ENCODE measurements at places on chromosomes 16 and 17.

GRCh38 chr16:27290562-27290961 lies 22.0 kb upstream of the NSMCE1 start:
- no peak for DNase-seq

DNA sequence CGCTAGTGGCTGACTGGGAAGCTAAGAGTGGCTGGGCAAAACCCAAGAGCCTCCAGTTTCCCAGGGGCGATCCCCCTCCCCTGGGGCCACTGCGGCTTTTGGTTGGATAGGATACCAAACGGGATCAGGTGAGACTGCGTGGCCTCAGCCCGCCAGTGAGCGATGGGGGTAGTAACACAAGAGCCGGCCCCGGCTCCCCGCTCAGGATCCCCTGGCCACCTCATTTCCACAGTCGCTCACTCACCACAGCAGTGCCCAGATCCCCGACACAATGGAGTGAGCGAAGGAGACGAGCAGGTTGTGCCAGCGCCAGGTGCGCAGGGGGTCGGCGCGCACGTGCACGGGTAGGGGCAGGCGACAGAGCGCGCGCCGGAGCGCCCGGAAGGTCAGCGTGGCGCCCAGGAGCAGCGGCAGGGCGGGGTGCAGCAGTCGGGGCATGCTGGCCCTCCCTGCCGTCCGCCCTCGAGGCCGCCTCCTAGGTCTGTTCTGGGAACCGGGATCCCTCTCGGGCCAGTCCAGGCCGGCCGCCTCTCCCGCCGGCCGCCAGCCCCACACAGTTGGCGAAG lies 290 bp downstream of the TLCD1 start:
- DNase-seq = peak; percentile 83

DNA sequence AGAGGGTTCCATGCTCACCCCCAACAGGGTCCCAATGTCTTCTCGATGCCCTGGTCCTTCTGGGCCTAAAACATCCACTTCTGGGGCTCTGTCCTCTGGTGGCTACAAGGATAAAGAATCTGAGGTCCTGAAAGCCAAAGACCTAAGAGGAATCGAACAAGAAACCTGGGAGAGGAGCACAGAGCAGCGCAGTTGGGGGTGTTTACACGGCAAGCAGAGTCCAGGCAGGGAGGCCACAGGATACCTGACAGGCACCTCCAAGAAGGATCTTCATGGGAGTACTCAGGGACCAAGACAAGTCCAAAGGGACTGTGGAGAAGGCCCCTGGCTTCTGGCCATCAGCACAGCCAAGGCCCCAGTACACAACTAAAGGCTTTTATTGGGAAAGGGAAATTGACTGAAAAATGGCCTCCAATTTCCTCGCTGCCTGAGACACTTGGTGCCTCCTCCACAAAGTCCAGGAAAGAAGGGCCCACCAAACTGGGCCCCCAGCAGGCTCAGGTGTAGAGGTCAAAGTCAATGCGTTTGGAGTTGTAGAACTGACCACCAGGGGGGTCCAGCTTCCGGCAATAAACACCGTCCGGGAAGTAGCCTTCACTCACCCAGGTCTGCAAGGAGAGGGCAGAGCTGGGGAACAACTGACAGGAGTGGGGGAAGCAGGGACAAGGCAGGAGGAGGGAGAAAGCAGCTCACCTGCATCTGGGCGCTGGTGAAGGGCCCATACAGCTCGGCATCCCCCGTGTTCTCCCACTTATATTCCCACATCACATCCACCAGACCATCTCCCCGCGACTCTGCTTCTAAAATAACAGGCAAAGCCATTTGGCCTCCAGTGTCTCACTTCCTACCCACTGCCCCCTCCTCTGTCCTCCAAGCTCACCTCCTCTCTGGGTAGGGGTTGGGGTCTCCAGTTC lies 2.4 kb downstream of the CD2BP2 start:
- DNase-seq = no peak

DNA sequence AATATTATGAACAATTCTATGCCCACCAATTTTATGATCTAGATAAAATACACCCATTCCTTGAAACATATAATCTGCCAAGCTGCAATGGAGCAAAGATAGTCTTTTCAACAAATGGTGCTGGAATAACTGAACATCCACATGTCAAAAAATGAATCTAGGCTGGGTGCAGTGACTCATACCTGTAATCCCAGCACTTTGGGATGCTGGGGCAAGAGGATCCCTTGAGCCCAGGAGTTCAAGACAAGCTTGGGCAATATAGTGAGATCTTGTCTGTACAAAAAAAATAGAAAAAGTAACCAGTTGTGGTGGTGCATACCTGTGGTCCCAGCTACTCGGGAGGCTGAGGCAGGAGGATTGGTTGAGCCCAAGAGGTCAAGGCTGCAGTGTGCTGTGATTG lies 92.5 kb downstream of the N4BP1 start:
- no peak for DNase-seq

- DNase-seq = no peak
Measured at GRCh38 chr16:85293904-85294642, 181.8 kb upstream of the CIBAR2 start.

DNA sequence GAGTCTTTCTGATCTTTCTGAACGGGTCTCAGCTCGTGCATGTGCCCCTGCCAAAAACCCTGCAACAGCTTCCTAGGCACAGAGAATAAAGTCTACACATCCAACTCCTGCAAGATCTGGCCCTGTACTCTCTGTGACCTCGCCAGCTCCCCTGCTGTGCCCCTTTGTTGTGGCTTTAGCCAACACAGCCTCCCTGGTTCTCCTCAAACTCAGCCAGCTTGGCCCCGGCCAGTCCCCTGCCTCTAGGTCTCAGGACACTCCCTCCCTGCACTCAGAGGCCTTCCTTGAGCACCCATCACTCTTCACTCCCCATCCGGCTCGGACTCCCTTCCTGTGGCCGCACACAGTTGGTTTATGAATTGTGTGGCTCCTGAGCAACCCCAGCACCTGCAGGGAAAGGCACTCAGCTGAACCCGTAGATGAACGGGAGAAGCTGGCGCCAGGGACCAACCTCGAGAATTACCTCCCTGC lies 1.4 kb downstream of the CEP131 start:
- DNase-seq = no peak

DNA sequence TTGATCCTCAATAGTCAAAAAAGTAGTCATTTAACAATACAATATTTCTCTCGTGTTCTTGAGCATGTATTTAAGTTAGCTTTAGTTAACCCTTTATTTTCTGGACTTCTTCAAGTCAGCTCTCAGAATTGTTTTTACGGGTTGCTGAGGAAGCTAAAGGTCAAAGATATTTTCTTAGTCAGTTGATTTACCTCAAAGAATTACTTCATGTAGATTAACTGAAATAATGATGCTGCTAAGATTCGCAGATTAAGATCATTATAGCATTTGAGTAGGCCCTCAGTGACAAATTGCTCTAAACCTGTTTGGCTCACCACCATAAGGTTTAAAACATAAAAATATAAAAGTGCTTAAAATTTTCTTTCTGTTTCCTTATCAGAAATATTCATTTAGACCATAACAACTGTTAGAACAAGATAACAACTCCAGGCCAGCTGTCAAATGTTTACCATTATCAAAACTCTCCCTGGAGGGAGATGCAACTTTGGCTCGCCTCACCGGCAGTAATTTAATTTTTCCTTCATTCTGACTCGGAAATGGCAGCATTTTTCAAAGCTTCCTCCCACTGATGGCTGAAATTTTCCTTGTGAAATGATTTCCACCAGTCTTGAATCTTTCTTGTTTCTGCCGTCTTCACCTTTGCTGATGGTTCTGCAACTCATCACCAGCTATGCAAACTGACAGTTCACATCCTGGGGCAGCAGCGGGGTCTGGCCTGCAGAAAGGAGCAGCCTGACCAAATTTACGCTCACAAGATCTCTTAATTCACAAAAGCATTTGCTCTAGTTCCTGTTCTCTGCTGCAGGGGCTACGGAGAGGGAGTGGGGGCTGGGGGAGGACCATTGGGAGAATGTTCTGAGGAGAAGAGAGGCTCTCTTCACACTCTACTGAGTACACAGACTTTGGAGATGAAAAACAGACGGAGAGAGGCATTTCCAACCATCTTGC lies 254.8 kb upstream of the TBX2 start:
- no peak for DNase-seq

DNA sequence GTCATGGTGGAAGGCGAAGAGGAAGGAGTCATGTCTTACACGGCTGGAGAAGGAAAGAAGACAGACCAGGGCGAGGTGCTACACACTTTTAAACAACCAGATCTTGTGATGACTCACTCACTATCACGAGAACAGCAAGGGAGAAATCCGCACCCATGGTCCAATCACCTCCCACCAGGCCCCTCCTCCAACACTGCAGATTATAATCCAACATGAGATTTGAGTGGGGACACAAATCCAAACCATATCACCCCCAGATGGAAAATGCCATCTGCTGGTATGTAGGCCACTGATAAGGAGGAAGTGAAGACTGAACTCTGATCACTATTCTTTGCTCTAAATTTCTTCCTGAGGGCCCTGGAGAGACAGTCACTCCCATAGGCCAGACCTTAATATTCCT lies 7.5 kb upstream of the ITGAX start:
- no peak for DNase-seq

DNA sequence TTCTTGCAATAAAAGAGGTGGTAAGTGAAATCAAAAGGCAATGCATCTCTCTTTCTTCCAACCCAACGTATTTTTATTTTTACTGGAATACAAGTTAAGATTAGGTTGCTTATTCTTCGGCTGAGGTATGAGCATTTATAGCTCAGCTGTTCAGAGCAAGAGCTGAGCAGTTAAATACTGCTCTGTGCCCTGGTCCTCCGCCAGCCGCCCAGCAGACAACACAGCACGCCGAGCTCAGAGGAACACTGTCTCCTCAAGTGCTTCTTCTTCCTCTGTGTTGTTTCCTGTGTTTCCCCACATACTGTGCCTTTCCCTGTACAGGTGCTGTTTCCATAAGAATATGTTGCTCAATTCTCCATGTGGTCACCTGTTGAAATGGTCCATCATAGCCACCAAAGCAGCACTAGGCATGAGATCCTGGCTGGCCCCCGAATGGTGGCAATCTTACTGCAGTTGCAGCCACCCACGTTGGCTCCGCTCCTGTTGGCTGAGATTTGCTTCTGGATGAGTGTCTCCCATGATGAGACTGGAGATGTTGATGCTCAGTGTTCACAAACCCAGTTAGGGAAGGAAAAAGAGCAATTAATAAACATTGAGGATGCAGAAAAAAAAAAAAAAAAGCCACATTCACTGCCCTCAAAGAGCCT lies 515.3 kb downstream of the GRIN2A start:
- DNase-seq = no peak

- DNase-seq = peak; percentile 1
Measured at GRCh38 chr16:28845293-28845692, 855 bp downstream of the TUFM start.

DNA sequence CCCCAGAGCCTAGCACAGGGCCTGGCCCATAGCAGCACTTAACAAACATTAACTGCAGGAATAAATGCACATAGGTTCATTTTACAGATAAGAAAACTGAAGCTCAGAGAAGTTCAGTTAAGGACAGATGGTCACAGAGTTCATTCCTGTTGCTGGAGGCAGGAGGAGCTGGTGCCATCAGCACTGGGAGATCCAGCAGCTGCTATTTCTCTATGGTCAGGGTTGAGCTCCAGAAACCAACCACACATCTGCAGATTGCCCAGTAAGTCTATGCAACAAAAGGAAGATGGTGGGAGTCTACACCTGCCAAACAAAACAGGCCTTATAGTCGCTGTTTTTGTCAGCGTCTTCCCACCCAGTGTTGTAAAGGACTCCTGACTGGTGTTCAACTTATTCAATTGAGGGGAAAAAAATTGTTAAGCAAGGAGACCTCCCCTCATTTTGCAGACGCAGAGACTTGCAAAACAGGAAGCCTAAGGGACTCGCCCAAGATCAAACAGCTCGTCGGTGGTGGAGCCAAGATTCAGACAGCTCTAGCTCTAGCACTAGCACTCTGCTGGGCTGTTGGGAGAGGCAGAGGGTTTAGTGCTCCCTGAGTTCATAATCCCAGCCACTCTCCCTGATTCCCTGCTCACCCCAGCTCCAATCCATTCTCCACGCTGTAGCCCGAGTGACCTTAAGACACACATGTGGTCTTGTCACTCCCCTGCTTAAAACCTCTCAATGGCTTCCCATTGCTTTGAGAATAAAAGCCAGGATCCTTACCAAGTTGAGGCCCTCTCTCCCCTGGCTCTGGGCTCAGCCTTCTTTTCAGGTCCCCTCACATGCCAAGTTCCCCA lies 9.0 kb downstream of the NOG start:
- DNase-seq = no peak

- DNase-seq = no peak
Measured at GRCh38 chr17:72439893-72440502, 319.2 kb downstream of the SOX9 start.

DNA sequence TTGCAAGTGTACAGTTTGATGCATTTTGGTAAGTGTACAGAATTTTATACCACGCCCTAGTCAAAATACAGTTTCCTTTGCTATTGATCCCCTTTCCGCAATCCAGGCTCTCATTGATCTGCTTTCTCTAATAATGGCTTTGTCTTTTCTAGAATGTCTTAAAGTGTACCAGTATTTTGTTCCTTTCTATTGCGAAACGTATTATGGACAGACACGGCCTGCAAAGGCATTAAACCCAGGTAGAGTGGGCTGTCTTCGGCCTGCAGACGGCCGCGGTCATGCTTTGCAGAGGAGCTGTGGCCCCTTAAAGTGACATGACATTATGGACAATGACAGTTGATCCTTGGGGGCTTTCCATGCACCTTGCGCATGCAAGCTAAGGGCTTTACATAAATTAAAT lies 15.9 kb upstream of the HSBP1 start:
- no peak for DNase-seq

DNA sequence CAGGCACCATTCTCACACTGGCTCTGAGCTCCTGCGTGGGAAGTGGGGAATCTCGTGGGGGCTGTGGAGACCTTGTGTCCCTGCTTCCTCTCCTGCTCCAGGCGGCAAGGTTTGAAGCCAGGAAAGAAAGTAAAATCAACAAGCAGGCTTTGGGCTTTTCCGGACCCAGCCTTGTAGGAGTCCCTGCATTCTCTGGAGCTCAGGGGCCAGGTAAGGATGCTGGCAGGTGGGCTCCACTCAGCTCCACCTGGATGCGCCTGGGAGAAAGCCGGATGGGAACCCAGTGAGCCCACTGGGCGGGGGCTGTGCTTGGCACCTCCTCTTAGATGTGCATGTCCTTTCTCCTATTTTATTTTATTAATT lies 362.5 kb downstream of the SEC14L1 start:
- DNase-seq = no peak

DNA sequence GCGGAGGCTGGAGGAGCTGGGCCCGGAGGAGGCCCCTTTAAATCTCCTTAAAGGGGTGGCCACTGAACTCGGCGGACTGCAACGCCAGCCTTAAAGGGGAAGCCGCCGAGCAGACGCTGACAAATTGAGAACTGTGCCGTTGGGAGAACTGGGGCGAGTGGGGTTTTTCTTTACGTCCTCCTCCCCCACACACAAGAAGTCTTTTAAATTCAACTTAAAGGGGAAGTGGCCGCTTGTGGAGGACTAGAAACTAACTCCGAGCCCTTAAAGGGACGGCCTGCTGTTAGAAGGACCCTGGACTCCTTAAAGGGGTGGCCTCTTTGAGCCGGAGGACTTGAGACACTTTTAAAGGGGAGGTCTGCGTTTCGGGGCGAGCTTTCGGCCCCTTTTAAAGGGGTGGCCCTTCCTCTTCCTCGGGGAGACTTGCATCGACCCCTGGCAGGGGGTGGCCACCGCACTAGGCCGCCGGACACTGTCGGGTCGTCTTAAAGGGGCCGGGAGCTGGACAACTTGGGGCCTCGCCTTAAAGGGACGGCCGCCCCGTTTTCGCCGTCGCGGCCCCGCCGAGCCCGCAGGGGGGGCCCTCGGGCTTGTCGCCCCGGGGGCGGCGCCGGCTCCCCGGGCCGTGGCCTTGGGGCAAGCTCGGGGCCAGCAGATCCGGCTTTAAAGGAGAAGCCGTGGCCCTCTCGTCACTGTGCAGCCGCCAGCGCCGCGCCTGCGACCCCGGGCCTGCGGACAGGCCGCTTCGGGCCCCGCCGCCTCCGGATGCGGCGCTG lies 688 bp downstream of the FBRS start:
- DNase-seq = no peak

GRCh38 chr17:19364699-19365498 lies 2.4 kb upstream of the B9D1 start:
- DNase-seq = no peak
